ENCODE measurements at places on chromosomes 2 and 18.
A peak's percentile ranks its signal among the peaks of the same experiment; 100 is the strongest.

DNA sequence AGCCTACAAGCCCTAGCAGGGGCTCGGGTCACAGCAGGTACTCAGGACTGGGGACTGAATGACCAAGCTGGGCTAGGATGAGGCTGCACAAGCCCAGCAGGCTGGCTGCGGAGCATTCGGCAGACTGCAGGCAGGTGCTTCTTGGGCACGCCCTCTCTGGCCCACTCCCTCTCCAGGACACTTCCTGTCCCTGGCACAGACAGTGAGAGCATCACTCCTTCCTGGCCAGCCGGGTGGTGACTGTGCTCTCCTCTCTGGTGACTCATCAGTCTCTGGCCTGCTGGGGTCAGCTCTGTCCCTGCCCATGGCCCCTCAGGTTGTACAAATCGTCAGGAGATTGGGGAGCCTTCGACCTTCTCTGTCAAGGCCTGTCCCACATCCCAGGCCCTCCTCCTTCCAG, 22.5 kb downstream of the C1QL2 start:
- DNase-seq, result no peak

DNA sequence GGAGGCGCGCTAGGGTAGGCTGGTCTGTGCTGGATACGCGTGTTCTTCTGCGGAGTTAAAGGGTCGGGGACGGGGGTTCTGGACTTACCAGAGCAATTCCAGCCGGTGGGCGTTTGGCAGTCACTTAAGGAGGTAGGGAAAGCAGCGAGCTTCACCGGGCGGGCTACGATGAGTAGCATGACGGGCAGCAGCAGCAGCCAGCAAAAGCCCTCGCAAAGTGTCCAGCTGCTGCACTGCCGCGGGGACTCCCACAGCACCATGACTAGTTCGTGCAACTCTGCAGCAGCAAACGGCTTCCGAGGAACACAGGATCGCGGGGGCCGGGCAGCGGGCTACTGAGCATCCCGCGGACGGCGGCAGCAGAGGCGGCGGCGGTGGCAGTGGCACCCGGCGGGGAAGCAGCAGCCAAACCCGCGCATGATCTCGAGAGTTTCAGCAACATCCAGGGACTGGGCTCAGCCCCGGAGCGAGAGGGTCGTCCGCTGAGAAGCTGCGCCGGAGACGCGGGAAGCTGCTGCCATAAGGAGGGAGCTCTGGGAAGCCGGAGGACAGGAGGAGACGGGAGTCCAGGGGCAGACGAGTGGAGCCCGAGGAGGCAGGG, 368 bp downstream of the TMEFF2 start:
- DNase-seq, result peak; percentile 57

- no peak for DNase-seq
Observed at GRCh38 chr18:34657860-34658500, 52.1 kb upstream of the DTNA start.

DNA sequence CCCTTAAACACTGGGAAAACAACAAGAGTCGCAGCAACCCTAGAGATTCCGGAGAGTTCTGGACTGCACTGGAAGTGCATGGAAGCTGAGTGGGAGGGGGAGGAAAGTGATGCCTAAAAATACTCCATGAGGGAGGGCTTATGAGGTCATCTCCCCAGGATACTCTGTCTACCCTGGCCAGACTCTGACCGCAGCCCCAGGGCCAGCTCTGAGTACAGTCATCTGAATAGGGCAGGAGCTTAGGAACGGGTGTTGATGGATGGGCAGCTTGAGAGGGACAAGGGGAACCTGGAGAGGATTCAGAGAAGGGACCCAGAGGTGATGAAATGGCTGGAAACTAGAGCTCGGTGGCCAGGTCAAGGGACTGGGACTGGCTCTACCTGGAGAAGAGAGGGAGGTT, 79.3 kb upstream of the IGFBP5 start:
- DNase-seq, result no peak

- DNase-seq, result no peak
Observed at GRCh38 chr2:113157897-113158753, 15.6 kb upstream of the PSD4 start.

- peak; percentile 56 for DNase-seq
Observed at GRCh38 chr2:242020196-242021004, 150.9 kb downstream of the RTP5 start.

GRCh38 chr2:133077269-133077822, 407.3 kb upstream of the LYPD1 start:
- DNase-seq, result no peak

DNA sequence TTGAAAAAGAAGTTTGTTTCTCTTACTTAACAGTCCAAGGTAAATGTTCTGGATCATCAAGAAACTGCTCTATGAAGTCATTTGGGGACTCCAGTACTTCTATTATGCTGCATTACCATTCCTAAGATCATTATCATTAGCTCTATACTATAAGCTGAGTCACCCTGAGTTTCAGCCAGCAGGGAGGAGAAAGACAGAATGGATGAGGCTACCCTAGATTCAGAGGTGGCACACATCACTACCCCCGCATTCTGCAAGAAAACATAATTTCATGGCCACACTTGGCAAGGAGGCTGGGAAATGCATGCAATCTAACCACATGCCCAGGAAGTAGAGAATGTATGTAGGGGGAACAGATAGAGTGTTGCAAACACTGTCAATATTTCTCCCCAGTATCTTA, 16.6 kb upstream of the LNPK start:
- no peak for DNase-seq

- DNase-seq, result no peak
Observed at GRCh38 chr2:240997141-240997855, 1.1 kb upstream of the SNED1 start.

- DNase-seq, result no peak
Observed at GRCh38 chr18:57887543-57888383, 84.6 kb upstream of the ATP8B1 start.

DNA sequence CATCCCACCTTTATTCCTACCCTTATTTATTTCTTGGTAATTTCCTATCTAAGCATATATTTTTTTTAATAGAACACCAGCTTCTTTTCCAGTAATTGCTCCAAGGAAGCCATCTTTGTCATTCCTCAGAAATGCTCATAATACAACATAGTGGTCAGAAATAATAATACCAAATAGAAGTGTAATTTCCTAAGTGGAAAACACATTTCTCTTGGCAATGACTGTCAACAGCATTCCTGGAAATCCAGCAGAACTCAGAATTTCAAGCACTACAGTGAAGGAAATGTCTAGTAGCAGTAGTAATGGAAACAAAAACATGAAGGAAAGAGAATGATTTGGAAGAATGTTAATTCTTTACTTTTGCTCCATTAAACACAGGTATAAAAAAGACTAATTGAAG, 56.6 kb downstream of the GDF7 start:
- DNase-seq, result no peak

- DNase-seq, result no peak
Observed at GRCh38 chr2:239177325-239177724, 223.5 kb downstream of the HDAC4 start.

- no peak for DNase-seq
Observed at GRCh38 chr2:46332686-46333281, 35.6 kb downstream of the EPAS1 start.

GRCh38 chr2:181685150-181685688, 4.9 kb upstream of the NEUROD1 start:
- DNase-seq, result no peak

DNA sequence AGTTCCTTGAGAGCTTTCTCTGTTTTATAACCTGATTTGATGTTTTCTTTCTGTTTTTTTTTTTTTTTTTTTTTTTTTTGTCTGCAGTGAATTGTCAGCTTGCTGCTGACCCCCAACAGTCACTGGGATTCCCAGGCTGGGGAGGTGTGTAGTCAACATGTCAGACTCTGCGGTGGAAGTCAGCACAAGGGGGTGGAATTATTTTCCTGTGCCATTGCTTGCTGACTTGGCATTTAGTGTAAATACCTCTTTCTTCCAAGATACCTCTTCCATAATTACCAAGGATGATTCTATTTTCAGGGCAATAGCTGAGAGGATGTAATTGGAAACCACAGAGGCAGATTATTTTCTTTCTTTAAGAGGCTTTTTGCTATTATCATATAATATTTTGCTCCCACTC, 266.3 kb downstream of the CCDC85A start:
- DNase-seq, result no peak

GRCh38 chr2:166516712-166517303, 22.8 kb upstream of the SCN7A start:
- peak; percentile 35 for DNase-seq

- peak; percentile 83 for DNase-seq
Observed at GRCh38 chr2:11863513-11864328, 117.3 kb downstream of the LPIN1 start.

DNA sequence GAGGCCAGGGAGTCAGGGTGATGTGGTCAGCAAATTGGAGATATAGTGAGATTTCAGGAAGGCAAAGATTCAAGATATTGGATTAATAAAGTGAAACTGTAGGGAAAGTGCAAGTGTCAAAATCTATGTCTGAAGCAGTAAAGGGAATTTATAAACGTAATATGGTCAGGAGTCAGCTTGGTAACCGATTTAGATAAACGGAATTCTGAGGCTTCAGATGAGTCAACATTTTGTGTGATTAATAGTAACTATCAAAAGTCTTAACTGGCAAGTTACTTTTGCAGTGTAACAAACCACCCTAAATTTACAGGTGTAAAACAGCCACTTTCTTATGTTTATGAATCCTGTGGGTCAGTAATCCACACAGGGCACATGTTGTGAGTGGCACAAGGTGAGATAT, 10.9 kb downstream of the MTX2 start:
- no peak for DNase-seq

GRCh38 chr18:22345718-22346117, 72.0 kb downstream of the CTAGE1 start:
- no peak for DNase-seq

GRCh38 chr18:2898186-2898640, 51.4 kb downstream of the EMILIN2 start:
- no peak for DNase-seq

DNA sequence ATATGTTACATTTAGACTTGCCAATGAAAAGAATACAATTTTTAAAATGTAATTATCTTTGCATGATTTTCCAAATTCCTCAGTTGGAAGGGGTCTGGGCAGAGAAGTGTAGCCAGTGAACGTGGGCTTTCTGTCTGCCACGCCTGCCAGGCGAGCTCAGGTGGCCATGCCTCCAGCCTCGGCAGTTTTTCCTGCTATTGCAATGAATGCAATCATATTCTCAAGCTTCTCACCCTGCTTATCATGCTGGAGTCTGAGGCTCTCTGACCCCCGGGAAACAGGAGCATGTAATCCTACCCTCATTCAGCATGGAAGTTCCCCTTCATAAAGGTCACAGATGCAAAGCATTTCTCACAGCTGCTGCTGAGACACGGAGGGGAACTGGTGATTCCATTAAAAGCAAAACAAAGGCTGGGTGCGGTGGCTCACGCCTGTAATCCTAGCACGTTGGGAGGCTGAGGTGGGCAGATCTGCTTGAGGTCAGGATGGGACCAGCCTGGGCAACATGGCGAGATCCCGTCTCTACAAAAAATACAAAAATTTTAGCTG, 154.8 kb downstream of the MBP start:
- DNase-seq, result no peak

DNA sequence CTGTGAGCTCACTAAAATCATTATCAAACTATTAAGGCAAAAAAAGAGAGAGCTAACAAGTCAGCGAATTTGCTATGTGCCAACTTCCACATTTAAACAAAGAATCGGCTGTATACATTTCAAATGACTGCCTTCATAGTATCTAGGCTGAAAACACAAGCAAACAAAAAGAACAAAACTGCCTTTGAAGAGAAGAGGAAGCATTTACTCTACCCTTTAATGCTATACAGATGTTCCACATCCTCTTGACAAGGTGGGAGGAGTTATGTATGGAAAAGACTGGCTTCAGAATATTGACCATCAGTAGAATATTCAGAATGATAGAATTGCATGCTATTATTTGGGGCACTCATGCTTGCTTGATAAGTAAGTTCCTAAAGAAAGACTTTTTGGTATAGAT, 741.7 kb downstream of the PLCL1 start:
- no peak for DNase-seq

- no peak for DNase-seq
Observed at GRCh38 chr2:48600204-48600813, 17.3 kb upstream of the GTF2A1L start.

DNA sequence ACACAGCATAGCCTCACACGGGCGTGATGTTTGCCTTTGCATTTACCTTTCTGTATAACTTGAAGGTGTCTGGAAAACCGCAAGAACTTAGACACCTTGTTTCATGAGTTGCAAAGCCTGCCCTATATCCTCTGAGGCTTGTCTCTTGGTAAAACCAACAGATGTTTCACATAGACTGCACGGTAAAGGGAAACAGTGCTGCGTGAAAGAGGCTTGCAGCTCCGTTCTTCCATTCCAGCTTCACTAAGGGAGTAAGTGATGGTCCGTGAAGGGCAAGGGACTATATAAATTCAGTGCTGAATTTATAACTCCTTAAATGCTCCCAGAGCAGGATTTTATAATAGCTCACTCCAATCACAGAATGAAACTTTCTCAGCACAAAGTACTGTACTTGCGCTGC, 360.5 kb downstream of the SOX11 start:
- DNase-seq, result no peak

GRCh38 chr2:23590241-23590869, 205.4 kb downstream of the KLHL29 start:
- DNase-seq, result no peak

GRCh38 chr2:230459216-230459615, 43.2 kb downstream of the SP100 start:
- DNase-seq, result no peak

DNA sequence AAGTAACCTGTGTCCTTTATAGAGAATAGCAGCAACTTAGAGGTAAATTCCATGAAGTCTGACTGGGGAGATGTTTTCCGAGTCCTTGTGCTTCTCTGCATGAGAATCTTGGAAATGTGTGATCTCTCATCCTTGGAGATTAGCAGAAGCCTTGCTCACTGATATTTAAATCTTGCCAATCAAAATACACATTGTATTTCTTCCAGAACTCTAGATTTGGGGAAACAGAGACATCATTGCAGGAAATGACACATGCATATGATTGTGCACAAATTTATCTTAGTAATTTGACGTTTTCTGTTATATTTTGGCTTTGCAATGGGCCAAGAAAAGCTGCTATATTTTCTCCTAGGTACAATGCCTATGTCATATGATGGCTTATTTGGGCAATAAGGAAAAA, 182.6 kb downstream of the ZNF804A start:
- no peak for DNase-seq

GRCh38 chr2:181805228-181806038, 86.1 kb upstream of the ITPRID2 start:
- DNase-seq, result no peak

GRCh38 chr2:223943561-223944008, 1.6 kb downstream of the WDFY1 start:
- DNase-seq, result peak; percentile 19

GRCh38 chr2:100268986-100269385, 53.3 kb downstream of the LONRF2 start:
- no peak for DNase-seq

- no peak for DNase-seq
Observed at GRCh38 chr2:46167924-46168323, 129.3 kb upstream of the EPAS1 start.

DNA sequence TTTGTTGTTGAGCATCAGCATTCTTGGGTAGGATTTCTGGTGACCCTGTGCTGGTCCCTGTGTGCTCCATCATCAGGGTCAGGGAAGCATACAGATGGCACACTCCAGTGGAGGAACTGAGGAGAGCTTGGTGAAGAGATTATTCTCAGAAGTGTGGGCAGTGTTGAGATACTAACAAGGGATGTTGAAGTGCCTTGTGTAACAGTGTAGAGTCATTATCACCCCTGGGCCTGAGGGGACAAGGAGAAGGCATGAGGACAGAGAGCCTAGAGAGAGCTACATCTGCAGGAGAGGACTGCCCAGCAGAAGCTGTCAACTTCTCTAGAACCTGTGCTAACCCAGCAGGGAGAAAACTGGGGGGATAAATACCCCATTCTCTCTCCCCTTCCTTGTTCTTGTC, 189.0 kb downstream of the PLCL1 start:
- no peak for DNase-seq

GRCh38 chr2:46983065-46983801, 67.6 kb upstream of the MCFD2 start:
- DNase-seq, result no peak

Data from head of caudate nucleus (tissue), 42 donors.